ENCODE measurements at places on chromosomes 4 and X.
A peak's percentile ranks its signal among the peaks of the same experiment; 100 is the strongest.

GRCh38 chrX:57380026-57380796 lies 93.7 kb downstream of the FAAH2 start:
- DNase-seq: no peak

- peak; percentile 88 for DNase-seq
Observed at GRCh38 chrX:72094894-72095293, 36.8 kb downstream of the RTL5 start.

GRCh38 chr4:3241898-3242524 lies 6.9 kb upstream of the MSANTD1 start:
- DNase-seq: no peak

DNA sequence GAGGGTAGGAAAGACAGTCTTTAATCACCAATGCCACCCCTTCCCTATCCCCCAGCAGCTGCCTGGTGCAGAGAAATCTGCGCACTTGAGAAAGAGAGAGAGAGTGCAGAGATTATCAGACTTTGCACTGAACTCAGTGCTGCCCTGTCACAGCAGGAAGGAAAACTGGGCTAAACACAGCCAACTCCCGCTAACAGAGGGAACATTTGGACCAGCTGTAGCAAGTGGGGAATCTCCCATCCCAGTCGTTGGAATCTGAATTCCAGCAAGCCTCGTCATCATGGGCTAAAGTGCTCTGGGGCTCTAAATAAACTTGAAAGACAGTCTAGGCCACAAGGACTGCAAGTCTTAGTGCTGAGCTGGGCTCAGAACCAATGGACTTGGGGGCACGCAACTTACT lies 168.7 kb downstream of the DLG3 start:
- no peak for DNase-seq

- DNase-seq: no peak
Observed at GRCh38 chrX:15744181-15744867, 6.3 kb downstream of the CA5B start.

DNA sequence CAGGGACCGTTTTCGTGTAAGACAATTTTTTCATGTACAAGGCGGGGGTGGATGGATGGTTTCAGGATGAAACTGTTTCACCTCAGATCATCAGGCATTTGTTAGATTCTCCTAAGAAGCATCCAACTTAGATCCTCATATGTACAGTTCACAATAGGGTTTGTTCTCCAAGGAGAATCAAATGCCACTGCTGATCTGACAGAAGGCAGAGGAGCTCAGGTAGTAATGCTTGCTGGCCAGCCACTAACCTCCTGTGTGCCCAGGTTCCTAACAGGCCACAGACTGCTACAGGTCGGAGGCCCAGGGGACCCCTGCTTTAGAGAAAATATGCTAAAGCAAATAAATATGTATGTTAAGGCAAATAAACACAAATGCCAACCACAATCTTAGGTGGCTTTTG lies 61.3 kb downstream of the PPP3CA start:
- DNase-seq: no peak

DNA sequence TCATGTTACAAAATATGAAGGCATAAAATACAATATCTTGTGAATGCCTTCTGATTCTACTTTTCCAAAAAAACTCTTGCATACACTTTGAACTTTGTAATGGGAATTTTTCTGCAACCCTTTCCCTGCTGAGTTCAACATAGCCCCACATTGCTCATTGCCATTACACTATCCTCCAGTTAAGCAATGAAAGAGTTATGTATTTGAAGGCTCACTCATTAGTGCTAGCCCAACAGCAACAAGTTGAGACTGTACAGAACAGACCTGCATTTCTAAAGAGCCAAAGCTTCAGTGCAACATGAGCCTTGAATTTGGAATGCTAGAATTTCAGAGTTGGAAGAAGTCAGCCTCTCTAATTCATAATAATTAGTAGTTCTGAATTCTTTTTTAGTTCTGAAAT lies 44.4 kb upstream of the STAG2 start:
- DNase-seq: no peak

- no peak for DNase-seq
Observed at GRCh38 chrX:22060415-22061280, 28.5 kb downstream of the PHEX start.

GRCh38 chr4:17197070-17197469 lies 298.6 kb upstream of the LDB2 start:
- no peak for DNase-seq

GRCh38 chrX:130893356-130894085 lies 9.5 kb downstream of the ENOX2 start:
- no peak for DNase-seq

DNA sequence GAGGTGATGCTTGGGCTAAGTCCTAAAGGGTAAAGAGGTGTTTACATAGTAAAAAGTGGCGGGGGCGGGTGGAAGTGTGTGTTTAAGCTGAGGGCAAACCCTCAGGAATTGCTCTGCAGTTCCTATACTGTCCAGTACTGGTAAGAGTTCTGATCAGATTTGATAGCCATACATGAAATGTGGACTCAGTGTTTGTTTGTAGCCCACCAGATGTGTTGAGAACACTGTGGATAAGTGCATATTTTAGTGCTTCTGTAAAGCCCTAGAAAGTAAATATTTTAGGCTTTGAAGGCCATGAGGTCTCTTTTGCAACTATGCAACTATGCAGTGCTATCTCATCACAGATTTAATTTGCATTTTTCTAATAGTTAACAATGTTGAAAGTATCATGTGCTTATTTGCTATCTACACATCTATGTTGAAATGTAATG lies 80.7 kb upstream of the EOLA2 start:
- no peak for DNase-seq

GRCh38 chr4:6123116-6123515 lies 77.2 kb downstream of the JAKMIP1 start:
- no peak for DNase-seq

DNA sequence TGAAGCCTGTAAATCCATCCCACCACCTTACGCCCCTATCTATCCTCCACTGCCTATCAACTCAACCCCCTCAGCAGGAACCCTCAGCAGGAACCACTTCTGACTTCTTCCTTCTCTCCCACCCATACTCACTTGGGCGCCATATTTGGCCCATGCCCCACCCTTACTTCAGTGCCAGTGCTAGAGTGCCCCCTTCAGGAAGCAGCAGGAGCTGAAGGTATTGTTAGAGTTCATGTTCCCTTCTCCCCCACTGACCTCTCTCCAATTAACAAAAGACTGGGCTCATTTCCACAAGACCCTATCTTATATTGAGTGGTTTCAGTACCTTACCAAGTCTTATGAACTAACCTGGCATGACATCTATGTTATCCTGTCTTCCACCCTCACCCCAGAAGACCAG lies 363.1 kb upstream of the SLIT2 start:
- no peak for DNase-seq

Data from CD4-positive, alpha-beta T cell treated with Interleukin-21 for 1 hour (primary cell).